ENCODE measurements at places on chromosomes 3 and 15.

DNA sequence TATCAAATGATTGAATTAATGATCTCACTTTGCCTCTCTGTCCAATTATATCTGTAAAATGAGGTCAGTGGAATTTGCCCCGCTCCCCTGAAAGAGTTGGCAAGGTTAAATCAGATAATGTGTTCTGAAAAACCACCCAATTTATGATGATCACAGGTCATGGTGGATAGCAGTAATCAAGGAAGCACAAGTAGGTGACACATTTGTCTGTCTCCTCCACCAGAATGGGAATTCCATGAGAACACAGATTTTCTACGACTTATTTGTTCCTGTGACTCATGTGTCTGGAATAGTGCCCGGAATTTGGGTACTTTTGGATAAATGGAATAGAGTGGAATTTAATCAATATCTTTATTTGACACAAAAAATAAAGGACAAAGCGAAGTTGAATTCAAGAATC is 220.9 kb upstream of the SUCLG2 start:
- no peak for DNase-seq

DNA sequence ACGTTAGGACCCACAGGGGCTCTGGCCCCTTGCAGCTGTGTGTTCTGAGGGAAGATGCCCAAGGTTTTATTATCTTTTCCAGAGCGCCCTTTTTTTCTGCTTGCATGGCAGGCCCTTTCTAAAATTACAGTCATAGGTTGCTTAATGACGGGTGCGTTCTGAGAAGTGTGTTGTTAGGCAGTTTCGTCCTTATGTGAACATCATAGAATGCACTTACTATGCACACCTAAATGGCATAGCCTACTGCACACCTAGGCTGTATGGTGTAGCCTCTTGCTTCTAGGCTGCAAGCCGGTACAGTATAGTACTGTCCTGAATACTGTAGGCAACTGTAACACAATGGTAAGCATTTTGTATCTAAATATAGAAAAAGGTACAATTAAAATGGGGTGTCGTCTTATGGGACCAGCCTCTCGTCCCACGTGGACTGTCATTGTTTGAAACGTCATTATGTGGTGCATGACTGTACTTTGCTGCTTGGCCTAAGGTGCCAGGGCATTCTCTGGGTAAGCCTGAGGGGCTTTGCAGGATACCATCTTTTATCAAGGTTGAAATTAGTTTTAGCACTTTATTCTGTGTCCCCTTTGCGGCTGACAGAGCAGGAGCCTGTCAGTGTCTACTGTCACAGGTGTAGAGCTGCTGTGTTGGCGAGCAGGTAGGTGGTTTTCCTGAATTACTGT is 10.9 kb downstream of the KLF13 start:
- no peak for DNase-seq

- no peak for DNase-seq
These were observed 60.5 kb upstream of the GLCE start for GRCh38 chr15:69099941-69100340.

DNA sequence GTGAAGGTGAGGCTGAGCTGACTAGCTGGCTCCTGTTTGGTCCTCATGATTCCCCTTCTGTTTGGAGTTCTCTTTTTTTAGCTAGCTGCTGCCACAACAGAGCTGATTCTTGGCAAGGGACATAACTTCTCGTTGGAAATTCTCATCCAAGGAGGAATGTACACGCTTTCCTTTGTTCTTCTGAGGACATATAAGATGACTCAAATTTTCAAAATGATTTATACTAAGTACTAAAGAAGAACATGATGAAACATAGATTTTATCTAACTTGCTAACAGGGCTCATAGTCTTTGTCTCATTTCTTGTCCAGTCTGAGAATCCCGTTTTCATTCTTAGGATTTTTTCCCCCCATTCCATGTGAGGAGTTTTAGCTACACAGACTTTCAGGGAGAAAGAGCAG is 2.9 kb upstream of the TFG start:
- DNase-seq = no peak

- no peak for DNase-seq
These were observed 79.3 kb downstream of the ATG7 start for GRCh38 chr3:11351451-11351850.

DNA sequence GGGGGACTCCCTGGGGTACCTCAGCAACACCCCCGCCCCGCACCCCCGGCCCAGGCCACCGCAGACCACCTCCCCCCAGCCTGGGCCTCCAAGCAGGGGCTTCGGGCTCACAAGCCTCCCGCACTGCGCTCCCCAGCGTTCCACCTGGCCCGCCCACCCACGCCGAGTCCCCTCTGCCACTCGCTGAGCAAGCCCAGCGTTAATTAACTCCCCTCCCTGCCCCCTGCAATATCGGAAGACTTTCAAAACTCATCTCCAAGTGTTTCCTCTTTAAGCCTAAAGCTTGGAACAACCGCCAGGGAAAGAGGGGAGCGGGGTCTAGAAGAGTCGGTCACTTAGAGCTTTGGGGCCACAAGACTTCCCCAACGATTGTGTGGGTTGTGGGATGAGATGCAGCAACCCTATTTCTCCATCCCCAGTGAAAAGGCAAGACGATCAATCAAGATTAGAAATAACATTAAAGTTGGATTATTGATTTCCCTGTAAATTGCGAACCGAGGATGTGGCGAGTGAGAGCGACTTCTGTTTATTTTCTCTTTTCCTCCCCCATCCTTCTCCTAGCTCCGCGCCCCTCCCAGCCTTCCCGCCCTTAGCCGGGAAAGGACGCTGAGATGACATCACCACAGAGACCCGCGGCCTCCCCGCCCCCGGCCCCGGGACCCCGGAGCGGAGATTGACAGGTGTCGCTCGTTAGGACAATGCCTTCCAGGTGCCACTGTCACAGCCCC is 30.2 kb downstream of the NR2F2 start:
- DNase-seq = no peak

DNA sequence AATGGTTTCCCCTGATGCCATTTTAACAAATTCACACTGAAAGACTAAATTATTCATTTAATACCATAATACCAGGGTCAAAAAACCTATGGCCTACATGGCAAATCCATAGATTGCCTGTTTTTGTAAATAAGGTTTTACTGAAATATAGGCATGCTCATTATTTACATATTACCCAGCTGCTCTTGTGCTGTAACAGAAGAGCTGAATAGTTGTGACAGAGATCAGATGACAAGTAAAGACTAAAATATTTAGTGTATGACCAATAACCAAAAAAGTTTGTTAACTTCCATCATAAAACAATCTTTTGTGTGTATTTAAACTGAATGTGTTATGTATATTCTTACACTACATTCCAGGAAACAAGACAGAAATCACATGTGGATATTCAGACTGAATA is 60.2 kb downstream of the DENND4A start:
- DNase-seq = no peak

DNA sequence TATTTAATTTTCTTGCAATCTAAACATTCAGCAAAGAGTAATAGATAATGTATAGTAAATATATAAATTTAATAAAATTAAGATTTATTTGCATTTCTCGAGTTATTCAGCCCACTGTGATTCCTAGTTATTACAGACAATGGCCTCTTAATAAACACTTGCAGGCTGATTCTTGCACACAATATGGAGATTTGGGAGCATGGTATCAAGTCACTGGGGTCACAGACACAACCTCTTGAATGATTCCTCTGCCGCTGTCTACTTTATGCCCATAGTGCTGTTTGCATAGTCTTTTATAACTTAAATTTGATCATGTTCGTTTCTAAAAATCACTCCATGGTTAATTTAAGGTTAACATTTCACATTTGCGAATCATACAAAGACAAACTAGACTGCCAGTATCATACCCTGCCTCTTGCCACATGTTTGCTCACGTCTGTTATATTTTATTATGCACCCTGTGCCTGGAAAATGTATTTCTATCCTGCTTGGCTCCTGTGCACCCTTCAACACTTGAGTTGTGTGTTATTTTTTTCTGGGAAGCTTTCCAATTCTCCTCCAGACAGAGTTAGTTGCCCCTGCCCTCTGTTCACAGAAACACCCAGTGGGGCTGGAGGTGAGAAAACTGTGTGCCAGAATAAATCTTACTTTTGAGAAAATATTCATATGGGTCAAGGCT is 206.3 kb upstream of the ROBO1 start:
- DNase-seq = no peak

- DNase-seq = no peak
These were observed 449 bp downstream of the ROBO1 start for GRCh38 chr3:79767194-79767904.

DNA sequence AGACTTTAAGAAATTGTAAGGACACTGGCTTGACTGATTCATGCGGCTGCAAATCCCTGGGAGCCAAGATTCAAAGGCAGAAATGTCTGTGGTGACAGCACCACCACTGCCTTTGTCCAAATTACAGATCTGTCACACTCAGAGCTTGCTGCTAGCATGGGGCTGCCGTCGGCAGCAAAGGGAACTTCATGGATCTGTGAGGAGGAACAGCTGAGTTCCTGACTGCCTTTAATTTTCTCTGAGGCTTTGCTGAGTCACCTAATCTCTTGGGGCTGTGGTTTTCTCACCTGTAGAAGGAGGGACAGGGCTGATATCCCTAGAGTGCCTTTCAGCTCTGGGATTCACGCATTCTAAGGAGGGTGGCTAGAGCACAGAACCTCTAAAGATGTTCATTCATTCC is 4.1 kb upstream of the PAK6 start:
- DNase-seq = no peak

DNA sequence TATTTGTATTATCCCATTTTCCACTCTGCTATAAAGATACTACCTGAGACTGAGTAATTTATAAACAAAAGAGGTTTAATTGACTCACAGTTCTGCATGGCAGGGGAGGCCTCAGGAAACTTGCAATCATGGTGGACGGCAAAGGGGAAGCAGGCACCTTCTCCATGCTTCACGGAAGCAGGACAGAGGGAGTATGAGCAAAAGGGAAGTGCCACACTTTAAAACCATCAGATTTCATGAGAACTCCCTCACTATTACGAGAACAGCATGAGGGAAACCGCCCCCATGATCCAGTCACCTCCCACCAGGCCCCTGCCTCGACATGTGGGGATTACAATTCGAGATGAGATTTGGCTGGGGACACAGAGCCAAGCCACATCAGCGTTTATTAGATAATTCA is 172.8 kb downstream of the NR2F2 start:
- no peak for DNase-seq

DNA sequence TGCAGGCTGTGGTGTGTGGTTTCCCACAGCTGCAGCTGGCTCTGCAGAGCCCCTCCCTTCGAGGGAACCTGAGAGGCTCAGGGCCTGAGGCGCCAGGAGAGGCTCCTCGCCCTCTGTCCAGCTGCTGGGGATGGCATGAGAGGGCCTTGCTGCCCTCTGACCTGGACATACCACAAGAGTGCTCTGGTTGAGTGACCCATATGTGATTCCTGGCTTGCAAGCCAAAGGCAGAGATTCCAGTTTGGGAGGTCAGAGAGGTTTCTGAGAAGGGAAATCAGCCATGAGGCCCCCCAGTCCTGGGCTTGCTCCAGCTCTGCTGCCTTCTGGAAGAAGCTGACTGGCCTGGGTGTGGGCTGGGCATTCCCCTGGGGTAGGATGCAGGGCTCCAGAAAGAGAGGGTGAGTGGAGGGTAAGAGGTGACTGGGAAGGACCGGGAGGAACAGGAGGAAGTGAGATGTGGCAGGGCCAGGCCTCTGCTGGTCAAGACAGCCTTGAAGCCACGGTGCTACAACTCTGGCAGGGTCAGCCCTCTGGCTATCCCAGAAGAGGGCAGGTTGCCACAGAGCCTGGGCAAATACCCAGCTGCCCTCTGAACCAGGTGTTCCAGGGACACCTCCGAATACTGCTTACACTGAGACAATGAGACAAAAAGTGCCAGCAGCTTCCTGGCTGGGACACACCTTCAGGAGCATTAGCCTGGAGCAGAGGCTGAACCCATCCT is 16.0 kb upstream of the SRP14 start:
- DNase-seq = no peak

DNA sequence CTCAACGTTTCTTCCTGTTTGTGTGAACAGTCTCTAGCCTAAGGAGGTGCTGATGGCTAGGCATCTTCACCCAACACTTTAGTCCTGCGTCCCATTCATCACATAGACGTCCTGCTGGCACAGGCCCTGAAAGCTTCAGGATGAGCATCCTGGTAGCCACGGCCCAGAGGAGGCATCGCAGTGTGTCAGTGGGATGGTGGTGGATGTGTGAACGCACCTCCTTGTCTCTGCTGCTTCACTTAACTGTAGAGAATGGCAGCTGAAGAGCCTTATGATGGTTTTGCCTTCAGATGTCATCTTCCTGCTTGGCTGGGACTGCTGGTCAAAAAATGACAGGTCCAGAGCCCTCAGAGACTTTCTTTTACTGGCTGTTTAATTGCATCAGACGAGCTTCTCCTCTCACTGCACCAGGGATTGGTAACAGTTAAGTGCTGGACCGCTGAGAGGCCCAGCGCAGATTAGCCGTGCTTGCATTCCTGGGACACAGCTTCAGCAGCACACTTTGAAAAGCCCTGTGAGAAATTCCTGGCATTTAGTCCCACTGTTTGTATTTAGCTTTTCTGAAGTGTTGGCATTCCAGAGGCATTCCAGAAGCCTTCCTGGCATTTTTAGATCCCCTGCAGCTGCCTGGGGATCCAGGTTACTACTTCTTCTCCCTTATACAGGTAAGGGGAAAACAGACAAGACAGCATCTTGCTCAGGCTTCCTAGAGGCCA is 132.4 kb upstream of the PLXNA1 start:
- no peak for DNase-seq

DNA sequence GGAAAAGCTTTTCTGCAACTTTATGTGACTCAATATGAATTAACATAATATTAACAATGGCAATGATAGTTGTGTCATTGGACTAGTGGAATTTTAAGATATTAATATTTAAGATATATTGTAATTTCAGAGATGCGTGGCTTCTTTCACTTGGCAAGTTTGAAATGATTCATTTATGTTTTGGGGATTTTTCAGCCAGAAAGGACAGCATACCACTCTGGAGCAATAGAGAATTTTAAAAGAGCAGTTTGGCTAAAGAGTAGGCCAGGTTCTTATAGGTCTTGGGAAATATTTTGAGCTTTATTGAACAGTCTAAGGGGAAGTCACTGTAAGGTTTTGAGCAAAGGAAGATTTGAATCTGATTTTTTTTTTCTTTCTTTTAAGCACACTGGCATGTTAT is 16.5 kb downstream of the GMPS start:
- no peak for DNase-seq

GRCh38 chr3:146466604-146467003 is 2.8 kb downstream of the PLSCR2 start:
- no peak for DNase-seq

GRCh38 chr3:111481551-111481950 is 60.4 kb upstream of the CD96 start:
- no peak for DNase-seq

GRCh38 chr15:52093539-52094510 is 18.8 kb downstream of the BCL2L10 start:
- DNase-seq = no peak

DNA sequence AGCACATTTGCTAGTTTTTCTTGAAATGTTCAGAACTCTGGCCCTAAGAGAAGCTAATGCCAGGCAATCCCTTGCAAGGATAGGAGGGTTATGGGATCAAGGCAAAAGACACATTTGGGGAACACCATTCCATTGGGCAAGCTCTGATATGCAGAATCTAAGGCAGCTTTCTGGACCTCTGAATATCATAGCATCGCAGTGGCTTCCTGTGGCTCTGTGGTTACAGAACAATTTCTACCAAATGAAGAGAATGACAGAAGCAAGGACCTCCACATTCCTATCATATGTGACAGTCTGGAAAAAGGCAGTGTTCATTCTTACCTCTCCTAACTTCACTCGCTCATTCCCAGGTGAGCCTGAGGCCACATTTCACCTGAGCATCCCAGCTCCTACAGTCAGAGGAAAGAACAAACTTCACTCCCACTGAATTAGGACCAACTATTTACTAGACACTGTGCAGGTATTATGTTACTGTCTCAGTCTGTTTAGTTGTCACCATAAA is 836.1 kb upstream of the CFAP20DC start:
- DNase-seq = no peak

Measured in stimulated activated naive CD4-positive, alpha-beta T cell treated with Interleukin-2 at 50 U/mL for 16 hours (primary cell).